Stimulated activated CD8-positive, alpha-beta memory T cell treated with anti-CD3 and anti-CD28 coated beads, Interleukin-4, amount 100 ng/mL, for 24 hours (primary cell): ENCODE measurements at places on chromosomes 7 and 10.

DNA sequence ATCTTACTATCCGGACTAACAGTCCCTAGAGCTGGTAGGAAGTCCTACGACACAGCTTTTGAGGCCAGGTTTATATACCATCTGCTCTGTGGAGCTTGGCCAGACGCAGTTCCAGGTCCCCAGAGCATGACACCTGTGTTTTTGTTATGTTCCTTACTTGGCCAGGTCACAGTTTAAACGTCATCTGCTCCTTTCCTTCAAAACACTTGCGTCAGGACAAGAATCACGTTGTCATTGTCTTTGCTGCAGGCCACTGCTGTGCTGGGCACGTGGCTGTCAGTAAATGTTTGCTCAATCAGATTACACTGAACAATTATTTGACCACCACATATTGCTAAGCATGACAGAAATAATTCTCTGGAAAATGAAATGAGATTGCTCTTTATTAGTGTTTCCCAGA lies 23.9 kb downstream of the SLC18A2 start:
- DNase-seq: no peak

GRCh38 chr10:94303929-94304328 lies 58.8 kb downstream of the NOC3L start:
- no peak for DNase-seq

GRCh38 chr7:4817178-4817901 lies 41.9 kb downstream of the AP5Z1 start:
- DNase-seq: no peak

DNA sequence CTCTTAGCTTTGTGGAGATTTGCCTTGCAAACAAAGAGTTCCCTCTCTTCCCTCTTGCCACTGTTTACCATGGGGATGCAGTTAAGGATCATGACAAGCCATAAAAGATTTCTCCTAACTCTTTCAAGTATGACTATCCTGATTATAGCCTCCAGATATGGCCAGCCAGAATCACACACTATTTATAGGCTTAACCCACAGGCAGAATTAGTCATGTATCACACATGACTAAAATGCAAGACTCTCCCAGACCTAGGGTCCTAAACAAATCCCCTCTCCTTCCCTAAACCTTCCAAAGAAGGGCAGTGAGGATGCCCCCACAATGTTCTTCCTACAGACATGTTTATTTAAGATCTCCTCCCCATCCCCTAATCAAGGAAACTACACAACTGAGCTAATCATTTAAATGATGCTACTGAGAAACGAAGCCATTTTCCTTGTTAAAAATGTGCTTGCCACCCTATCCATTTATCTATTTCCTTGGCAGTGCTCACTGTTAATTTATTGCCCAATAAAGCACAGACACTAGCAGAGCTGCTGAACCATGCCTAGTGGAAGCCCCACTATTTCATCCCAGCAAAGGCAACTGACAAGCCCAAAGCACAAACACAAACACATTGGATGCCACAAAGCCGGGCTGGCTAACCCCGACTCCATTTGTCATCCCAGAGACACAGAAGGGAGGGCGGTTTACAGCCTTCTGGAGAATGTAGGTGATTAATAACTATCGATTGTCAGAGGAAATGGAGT lies 363.4 kb downstream of the KCNMA1 start:
- no peak for DNase-seq

- DNase-seq: no peak
These were observed 20.8 kb downstream of the MTPN start for GRCh38 chr7:135956393-135956792.

DNA sequence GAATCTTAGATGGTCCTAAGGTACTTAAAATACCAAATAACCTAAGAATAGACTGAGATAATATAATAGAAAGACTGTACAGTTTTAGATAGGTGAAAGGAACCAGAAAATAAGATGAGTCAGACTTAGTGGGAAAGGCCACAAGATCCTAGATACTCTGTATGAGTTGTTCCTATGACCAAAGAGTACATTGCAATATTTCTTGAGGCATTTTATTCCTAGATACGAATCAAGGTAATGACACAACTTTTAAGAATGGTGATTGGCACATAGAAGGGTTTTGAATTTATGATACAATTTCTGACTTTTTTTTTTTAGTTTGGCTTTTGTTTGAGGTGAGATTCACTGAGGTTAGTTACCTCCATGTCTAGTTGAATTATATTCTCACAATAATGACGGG lies 30.2 kb downstream of the MGAM start:
- no peak for DNase-seq

- DNase-seq: no peak
These were observed 46.2 kb upstream of the PLCE1 start for GRCh38 chr10:93947524-93947923.

GRCh38 chr10:93815304-93816096 lies 57.8 kb downstream of the LGI1 start:
- DNase-seq: no peak
